ENCODE measurements at places on chromosomes 7 and 10.

- DNase-seq = no peak
Measured at GRCh38 chr7:2892549-2892948, 48.4 kb upstream of the GNA12 start.

GRCh38 chr10:60643874-60644273 lies 134.4 kb upstream of the CDK1 start:
- no peak for DNase-seq

DNA sequence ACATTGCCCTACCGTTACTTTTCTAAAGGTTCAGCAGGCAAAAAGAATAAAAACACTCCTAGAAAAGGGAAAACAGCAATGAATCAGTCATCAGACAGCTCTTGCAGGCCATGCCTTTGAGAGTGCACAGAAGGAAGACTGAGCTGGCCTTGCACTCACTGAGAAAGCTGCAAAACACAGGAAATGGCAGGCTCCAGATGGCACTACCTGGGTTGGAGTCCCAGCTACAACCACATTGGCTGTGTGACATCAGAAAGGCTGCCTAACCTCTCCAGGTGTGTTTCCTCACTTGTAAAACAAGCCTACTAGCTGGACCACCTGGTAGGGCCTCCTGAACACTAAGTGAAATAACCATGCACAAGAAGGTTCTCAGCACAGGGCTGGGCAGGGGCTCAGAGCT lies 113.7 kb downstream of the SFMBT2 start:
- no peak for DNase-seq

DNA sequence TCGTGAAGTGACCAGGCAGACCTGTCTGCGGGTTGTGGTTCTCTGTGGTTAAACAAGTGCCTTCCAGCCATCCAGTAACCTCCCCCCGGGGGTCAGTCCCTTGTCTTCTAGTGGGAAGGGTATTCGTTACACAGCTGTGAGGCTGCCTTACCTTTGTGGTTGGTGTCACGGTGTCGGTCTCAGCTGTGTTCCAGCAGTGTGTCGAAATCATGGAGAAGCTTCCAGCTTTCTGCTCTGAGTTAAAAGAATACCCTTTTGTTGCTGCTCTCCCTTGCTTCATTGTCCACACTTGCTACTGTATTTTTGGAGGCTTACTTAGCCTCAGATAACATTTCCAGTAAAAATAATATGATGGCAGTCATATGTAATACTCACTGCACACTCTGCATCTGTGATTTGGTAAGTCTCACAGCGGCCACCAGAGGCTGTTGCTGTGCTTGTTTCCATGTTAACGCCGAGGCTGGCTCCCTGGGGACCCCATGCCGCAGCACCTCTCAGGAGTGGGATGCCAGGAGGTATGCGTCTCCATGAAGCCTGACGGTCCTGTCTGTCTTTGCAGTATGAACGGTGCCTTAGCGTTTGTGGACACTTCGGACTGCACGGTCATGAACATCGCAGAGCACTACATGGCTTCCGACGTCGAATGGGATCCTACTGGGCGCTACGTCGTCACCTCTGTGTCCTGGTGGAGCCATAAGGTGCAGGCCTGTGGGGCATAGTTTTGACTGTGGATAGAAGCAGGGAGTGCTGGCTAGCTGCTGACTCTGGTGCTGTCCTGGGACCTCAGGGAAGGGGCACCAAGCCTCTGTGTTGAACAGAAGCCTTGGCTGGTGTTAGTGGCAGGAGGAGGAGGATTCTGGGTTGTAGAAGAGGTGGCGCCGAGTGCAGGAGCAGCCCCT lies 20.5 kb downstream of the EIF3B start:
- DNase-seq = no peak

- no peak for DNase-seq
Measured at GRCh38 chr10:76126607-76127527, 695.4 kb downstream of the LRMDA start.

DNA sequence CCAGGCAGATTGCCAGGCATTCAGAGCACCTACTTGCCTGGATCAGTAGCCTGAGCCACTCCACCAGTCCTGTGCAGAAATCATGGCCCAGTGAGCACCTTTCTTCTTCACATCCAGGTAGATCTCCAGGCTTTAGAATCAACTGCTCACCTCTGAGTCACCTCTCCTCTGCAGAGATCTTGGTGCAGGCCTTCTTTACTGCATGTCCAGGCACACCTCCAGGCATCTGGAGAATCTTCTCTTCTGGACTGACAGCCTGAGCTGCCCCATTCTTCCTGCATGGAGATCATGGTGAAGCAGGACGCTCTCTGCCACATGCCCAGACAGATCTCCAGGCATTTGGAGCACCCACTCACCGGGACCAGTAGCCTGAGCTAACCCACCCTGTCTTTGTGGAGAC lies 894.5 kb upstream of the MBL2 start:
- no peak for DNase-seq

GRCh38 chr10:91885362-91886079 lies 23.8 kb downstream of the FGFBP3 start:
- no peak for DNase-seq

GRCh38 chr10:124138195-124138882 lies 44.9 kb upstream of the CHST15 start:
- DNase-seq = no peak

DNA sequence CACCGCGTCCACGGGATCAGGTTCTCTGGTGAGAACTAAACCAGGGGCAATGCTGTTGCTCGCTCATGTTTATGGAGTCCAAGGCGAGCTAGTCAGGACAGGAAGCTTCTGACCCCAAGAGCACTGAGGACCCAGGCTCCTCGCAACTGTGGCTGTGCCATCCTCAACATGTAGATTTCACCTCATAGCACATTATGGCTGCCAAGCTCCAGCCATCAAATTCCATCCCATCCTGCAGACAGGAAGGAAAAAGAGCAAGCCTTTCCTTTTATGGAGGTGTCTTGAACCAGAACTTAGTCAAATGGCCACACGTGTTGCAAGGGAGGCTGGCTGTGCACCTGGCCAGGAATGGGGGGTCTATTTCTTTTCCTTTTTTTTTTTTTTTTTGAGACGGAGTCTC lies 16.1 kb upstream of the NKX6-2 start:
- DNase-seq = no peak

- DNase-seq = no peak
Measured at GRCh38 chr7:111096997-111097396, 6.1 kb downstream of the LRRN3 start.
